ENCODE measurements at places on chromosomes 11 and 22.

DNA sequence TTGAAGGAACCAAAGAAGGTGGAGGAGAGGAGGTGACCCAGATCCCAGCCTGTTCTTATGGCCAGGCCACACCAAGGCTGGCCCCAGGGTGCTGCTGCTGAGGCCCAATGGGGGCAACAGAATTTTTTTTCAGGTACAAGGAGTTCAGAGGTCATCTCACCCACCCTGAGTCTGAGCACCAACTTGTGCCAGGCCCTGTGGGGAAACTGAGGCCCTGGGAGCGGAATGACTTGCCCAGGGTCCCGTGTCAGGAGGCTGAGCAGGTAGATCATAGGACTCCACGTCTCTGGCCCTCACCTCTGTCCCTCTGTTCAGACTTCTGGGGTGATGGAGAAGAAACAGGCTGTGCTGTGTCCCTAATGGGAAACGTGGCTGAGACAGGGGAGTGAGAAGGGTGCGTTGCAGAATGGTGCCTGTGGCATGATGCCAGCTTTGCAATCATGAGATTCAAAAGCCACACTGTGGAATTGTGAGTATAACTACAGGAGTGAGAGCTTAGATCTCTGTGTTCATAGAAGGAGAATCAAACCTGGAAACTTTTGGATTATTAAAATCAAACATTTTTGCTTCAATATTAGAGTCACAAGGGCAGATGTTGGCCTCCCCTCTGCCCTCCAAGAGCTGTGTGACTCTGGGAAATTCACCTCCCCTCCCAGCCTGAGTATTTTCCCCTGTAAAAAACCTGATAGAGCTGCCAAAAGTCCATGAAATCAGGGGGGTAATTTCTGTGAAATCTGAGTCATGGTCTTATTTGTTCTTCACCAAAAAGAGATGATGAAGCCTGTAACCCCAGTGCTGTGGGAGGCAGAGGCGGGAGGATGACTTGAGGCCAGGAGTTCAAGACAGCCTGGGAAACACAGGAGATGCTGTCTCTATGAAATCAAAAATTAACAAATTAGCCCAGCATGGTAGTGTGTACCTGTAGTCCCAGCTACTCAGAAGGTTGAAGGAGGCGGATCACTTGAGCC, 874 bp downstream of the APOL1 start:
- DNase-seq = no peak

GRCh38 chr11:124841201-124841600, 24.0 kb upstream of the ROBO3 start:
- DNase-seq = no peak

DNA sequence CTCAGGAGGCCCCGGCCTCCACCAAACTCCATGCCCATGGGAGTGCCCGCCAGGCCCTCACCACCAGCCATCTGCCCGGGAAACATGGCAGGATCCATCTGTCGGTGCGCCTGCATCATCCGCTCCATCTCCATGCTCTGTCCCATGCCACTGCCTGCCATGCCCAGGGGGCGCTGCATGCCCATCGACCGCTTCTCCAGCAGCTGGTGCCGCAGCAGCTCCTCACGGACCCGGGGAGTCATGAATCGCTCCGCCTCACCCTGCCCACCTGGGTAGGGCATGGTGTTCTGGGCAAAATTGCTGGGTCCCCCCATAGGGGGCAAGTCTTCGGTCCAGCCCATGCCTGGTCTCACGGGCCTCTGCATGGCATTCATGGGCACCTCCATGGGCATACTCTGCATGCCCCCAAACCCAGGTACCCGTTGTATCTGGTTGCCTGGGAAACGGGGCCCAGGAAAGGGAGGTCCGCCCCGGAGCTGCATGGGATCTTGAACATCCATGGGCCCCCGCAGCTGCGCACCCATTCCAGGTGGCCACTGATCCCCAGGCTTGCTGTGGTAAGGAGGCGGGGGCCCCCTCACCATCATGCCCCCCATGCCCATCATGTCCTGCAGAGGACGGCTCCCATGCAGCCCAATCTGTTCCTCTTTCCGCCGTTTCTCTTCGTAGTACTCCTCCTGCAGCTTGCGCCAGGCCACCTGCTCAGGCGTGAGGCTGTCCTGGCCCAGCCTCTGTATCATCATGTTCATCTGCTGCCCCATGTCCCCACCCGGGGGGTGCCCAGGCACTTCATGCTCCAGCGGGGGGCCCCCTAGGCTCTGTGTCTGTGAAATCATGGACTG, 18.0 kb downstream of the CXCR5 start:
- DNase-seq = no peak

DNA sequence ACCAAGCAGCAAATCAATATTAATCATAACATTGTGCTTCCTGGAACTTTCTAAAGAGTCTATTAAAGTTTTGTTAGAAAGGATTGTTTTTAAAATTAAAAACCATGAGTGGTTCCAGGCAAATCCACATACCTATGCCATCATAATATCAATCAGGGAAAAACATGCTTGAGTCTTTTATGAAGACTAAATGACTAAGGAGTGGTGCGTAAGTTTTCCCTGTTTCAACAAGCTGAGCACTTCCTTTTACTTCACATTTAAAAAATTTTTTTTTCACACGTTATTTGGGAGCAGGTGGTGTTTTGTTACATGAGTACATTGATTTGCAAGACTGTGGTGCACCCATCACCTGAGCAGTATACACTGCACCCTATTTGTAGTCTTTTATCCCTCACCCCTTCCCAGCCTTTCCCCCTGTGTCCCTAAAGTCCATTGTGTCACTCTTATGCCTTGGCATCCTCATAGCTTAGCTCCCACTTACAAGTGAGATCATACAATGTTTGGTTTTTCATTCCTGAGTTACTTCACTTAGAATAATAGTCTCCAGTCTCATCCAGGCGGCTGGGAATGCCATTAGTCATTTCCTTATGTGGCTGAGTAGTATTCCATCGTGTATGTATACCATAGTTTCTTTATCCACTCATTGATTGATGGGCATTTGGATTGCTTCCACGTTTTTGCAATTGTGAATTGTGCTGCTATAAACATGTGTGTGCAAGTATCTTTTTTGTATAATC, 1190.3 kb upstream of the RAG2 start:
- no peak for DNase-seq

GRCh38 chr11:2377511-2378443, 667 bp downstream of the CD81 start:
- no peak for DNase-seq

GRCh38 chr11:61921446-61921845, 4.1 kb upstream of the RAB3IL1 start:
- no peak for DNase-seq

DNA sequence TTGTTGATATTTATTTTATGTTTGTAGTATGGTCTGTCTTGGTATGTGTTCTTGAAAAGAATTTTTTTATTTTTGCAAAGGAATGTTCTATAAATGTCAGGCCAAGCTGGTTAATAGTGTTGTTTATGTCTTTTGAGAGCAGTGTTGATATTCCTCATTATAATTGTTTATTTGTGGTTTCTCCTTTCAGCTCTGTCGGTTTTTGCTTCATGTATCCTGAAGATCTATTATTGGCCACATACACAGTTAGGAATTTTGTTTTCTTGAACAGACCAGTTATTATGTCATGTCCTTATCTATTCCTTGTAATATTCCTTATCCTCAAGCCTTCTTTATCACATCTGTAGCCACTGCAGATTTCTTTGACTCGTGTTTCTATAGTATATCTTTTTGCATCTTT, 56.5 kb downstream of the PDHX start:
- no peak for DNase-seq

- no peak for DNase-seq
Measured at GRCh38 chr11:34928960-34929680, 12.7 kb downstream of the PDHX start.

DNA sequence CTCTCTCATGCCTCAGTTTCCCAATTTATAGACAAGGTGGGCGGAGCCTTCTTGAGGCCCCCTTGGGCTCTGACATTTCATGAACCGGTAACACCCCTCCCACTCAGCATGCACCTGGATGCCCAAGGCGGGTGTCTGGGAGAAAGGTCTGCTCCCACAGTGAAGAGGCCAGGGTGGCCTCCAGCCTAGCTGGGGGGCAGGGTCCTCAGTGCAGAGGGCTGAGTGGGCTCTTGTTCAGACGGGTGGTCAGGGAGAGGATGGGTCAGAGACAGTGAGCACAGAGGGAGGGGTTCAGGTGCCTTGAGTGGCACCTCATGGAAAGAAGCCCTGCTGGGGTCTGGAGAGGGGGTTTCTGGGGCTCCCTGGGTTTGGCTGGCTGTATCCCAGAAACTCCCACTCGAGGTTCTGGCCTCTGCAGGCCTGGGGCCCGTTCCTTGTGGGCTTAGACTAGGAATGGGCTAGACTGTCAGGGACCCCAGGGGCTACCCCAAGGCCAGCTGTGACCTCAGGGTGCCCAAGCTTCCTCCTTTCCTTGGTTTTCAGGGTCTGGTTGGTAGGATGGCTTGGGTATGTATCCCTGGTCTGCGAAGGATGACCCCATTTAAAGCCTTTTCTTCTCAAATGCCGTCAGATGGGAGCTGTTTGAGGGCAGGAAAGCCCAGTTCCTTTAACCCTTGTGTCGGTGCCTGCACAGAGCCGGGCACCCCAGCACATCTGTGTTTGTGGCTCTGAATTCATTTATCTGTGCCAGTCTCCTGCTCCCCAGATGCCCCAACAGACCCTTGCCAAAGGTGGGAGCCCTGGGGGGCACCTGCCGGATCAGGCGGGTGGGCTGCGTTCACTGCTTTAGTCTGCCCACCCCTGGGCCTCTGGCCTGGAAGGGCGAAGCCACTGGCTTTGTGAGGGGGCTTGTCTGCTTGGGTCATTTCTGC, 1.2 kb downstream of the SYNGR1 start:
- no peak for DNase-seq

- DNase-seq = no peak
Measured at GRCh38 chr22:37079668-37080171, 28.2 kb downstream of the KCTD17 start.

GRCh38 chr11:42239188-42239587, 779.7 kb upstream of the LRRC4C start:
- no peak for DNase-seq
